ENCODE measurements at places on chromosomes 6 and 20. TPM values are rescaled to one million over a fixed set of nuclear protein-coding genes. Genes with fewer than 3 reads are reported as not detected.

DYNLT2 gene
- 0.64 TPM for polyA plus RNA-seq

RAET1L gene
- not detected for polyA plus RNA-seq

ATG5 gene
- polyA plus RNA-seq = 35.7 TPM

CLDN20 gene
- polyA plus RNA-seq = not detected

MEI4 gene
- not detected for polyA plus RNA-seq

E2F1 gene
- 2.6 TPM for polyA plus RNA-seq

CAGE1 gene
- polyA plus RNA-seq = not detected

EPB41L1 gene
- 17.8 TPM for polyA plus RNA-seq

FOXC1 gene
- 3.7 TPM for polyA plus RNA-seq

SCRT2 gene
- polyA plus RNA-seq = not detected

MAP1LC3A gene
- polyA plus RNA-seq = 26.7 TPM

ADTRP gene
- 0.33 TPM for polyA plus RNA-seq

Data from AG04450 (cell line).